Astrocyte (in vitro differentiated cells and primary cell): ENCODE measurements at places on chromosomes 16 and 17. TPM values are rescaled to one million over a fixed set of nuclear protein-coding genes. Genes with fewer than 3 reads are reported as not detected.

DNA sequence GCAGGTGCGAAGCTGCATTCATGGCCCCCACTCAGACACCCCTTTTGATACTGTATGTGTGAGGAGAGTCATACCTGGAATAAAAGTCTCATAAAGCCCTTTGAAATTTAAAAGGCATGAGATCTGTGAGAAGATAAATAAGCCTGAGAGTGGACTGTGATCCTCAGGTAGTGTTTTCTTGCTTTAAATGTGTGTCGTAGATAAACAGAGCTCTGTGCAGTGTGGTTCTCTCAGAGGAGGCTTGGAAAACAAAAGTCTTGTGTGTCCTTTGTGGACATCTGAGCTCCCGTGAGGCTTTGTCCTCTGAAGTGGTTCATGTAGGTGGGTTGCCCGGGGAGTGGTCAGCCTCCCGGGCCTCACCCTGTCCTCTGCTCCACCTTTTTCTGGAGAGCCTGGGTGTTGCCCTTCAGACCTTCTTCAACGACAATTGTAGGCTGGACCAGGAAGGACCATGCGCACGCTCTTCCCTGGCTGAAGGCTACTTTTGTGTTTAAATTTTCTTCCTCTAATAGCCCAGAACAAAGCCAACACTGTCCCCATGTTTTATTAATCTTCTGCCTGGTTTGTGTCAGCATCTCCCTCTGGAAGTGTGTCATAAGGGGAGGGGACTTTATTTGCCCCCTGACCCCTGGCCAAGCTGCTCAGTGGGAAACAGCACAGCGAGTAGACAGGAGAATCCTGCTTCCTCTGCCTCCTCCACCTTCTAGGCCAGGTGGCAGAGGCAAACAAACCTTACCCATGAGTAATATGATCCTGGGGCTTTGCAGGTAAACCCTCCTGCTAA is 151.2 kb downstream of the MSI2 start:
- DNase-seq: no peak

DNA sequence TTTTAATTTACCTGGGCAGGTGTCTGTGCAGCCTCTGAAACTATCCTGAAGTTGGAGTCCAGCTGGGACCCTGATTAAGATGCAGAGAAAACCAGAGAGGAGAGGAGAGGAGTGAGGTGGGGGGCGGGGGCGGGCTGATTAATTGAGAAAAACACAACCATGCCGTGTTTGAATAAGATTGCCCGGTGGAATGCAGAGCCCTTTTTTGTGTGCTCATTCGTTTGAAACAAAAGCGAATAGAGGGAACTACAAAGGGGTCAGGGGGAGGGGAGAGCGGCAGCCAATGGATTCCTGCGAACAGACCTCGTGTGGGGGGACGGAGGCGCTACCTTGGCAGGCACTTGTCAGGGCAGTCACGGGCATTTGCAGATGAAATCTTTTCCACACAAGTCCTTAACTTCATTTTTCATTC is 355.8 kb downstream of the SOX9 start:
- no peak for DNase-seq

DNA sequence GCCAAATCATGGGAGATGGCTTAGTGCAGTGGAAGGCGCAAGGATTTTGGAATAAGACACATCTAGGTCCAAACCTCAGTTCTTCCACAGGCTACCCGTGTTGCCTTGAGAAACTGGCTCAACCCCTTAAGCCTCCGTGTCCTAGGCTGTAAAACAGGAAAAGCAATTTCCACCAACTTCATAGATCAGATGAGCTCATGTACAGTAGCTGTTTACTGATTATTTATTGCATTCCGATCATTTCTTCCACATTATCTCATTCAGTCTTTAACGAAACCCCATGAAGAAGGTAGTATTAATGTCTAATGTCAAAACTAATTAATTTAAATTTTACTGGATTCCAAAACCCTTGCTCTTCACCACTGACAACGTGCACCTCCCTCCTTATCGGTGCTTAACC is 231.6 kb downstream of the GRIN2A start:
- DNase-seq: peak; percentile 3

SECTM1 gene
- 0.27 TPM in 1 of 2 replicates, not detected in the other for total RNA-seq

- peak; percentile 8 for DNase-seq
These were observed 3.7 kb downstream of the VEZF1 start for GRCh38 chr17:57984261-57984890.

TP53TG3D gene
- not detected in 2 replicates for total RNA-seq

DNA sequence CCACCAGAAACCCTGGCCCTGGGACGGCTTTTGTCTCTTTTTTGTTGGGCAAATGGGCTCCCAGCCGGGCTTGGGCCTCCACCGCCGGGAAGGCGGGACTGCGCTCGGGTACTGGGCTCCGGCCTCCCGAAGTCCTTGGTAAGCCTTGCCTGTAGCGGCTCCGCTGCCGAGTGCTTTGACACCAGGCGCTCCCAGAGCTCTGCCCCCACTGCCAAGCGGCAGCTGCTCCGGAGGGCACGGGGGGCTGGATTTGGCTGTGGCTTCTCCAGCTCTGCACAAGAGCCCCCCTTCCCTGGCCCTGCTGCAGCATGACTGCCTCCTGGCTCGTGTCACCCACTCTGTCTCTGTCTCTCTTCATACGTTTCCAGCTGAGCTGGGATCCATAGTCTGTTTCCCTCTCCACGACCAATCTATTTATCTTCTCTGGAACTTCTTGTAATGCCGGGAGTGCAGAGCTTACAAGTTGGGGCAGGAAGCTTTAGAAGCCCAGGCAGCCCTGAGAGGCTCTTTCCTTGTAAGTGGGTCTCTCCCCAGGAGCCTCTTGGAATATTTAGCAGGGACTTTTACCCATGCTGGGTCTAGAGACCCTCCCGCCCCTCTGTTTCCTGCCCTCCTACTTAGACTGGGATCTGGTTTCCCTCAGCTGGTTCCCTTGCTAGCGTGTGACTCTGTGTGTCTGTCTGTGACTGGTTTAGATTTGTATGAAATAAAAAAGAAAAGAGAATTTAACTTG is 246.9 kb upstream of the GSE1 start:
- no peak for DNase-seq

- no peak for DNase-seq
These were observed 477 bp upstream of the ARHGAP27 start for GRCh38 chr17:45433159-45433535.

DNA sequence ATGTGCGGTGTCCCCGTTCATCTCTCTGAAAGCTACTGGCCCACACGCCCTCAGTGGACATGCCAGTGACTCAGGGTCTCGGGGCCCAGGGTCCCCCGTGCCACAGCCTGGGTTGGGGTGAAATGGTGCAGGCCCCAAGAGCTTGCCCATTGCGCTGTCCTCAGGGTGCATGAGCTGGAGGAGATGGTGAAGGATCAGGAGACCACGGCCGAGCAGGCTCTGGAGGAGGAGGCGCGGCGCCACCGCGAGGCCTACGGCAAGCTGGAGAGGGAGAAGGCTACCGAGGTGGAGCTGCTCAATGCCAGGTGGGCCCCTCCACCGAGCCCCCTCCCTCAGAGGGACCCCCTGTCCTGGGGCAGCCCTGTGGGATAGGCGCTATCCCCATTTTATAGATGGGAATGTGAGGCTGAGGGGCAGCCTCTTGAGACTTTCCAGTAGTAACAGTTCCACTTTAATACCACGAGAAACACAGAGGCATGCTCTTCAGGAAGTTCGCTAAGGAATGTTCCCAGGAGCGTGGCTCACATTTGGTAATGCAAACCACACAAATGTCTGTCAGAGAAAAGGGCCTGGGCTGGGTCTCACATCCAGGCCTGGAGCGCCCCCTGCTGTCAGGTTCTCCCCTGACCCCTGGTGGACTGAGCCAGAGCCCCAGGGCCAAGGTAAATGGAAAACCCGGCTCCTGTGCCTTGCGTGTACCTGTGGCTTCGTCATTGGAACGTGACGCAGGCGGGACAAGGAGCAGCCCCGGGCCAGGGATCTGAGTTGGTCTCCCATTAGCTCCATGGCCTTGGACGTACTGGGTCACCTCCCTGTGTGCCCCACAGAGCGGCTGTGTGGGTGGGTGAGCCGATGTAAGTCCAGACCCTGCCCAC is 133.7 kb downstream of the RAB11FIP4 start:
- peak; percentile 87 for DNase-seq

AIPL1 gene
- total RNA-seq: not detected in 2 replicates

DNA sequence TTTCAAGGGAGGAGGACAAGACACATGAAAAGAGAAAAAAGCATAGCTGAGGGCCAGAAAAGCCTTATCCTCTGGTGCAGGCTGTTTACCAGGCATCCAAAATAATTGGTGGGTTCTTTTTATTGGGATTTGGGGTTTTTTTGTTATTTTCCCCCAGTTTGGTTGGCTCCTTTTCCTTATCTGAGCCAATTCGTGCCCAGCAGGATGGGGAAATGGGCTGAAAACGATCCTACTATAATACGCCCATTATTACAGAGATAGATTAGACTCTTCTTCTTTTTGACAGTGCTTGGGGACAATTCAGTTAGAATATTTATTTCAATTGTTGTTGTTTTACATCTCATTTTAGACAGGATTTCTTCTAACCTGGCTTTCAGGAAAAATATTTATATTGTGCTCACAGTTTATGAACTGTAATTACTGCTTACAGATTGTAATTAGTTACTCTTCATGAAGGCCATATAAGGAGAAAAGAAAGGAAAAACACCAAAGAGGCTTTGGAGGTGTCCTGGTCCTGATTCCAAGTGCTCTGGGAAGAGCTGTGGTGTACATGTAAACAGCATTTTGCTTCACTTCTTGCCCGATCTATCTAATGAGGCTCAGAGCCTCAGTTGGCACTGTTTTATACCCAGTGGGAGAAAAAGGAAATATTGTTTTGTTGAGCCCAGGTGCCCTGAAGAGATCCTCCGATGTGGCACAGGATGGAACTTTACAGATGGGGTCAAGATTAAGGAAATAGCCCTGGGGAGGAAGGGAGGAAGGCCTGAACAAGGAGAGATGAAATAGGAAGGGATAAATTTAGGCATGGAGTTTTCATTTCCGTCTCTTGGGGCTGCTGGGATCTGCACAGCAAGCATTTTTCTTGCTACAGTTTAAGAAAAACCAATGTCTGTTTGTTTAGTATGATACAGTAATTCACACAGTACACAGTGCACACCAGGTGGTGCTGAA is 611 bp upstream of the ANKRD40 start:
- no peak for DNase-seq

KRT17 gene
- total RNA-seq: 21.4 and 28.3 TPM in 2 replicates

GRCh38 chr17:57408071-57408811 is 151.9 kb downstream of the MSI2 start:
- no peak for DNase-seq

DNA sequence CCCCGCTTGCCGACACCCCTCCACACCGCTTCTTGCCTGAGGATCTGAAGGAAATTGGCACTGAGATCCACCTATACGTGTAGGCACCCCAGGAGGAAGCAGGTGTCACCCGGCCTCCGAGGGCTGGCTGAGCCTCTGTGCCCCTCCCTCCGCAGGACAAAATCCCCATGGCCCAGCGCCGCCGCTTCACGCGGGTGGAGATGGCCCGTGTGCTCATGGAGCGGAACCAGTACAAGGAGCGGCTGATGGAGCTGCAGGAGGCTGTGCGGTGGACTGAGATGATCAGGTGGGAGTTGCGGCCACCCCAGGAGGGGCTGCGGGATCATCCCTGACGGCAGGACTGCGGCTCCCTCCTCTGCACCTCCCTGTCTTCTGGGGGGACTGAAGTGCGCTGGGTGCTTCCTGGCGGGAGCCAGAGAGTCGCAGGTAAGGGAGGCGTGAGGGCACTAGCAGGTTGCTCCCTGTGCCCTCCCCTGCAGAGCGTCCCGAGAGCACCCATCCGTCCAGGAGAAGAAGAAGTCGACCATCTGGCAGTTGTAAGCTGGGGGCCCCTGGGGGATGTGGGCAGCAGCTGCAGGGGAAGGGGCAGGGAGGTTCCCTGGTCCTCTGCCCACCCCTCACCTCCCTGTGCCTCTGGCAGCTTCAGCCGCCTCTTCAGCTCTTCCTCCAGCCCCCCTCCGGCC is 9.0 kb downstream of the NME3 start:
- DNase-seq: no peak

KRT9 gene
- 0.09 TPM in 1 of 2 replicates, not detected in the other for total RNA-seq

- no peak for DNase-seq
These were observed 58.9 kb downstream of the BAIAP2 start for GRCh38 chr17:81093619-81094508.

DNA sequence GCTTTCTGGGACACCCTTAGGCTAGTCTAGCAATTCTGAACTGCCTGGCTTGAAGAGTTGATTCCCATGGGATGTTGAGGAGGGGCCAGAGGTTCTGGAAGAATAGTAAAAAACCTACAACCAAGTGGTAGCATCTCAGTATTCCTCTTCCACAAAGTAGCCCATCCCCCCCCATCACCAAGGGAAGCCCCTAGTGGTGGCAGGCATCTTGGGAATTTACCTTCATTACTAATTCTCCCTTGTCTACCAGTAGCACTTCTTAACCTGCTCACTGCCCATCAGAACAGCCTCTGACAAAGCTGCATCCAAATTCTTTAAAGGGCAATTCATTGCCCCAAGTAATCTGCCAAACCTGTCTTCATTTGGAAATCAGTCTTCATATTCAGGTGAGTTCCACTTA is 12.8 kb upstream of the RAB11FIP4 start:
- DNase-seq: no peak

- DNase-seq: peak; percentile 68
These were observed 35.3 kb downstream of the SOCS3 start for GRCh38 chr17:78324391-78325075.

DNA sequence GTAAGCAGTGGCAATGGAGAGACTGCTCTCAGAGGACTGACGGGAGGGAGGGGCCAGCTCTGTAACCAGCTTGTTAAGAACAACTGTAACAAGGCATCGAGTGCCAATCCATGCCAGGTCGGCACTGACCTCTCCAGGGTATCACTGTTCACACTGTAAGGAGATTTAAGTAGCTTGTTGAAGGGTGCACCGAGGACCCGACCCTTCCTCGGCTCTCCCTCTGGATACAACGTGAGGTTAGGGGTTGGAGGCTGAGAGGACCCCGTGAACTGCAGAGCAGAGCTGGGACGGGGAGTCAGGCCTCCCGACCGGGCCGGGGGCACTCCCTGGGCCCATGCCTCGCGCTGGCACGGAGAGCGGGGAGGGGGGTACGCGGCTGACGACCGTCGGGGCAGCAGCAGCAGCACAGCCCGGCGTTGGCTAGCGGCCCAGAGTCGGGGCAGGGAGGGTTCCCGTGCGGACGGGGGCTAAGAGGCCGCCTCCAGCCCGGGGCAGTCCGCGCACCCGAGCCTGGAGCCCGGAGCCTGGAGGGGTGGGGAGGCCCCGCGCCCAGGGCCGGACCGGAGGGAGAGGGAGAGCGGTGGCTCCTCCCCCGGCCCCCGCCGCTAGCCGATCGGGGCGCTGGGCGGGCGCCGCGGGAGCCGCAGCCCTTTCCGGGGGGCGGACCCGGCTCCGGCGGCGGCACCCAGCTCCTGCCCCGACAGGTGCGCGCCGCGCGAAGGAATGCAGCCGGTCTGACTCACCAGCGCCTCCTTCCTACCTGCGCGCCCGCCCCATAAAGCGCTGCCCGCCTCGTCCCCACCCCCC is at the start of gene ITGB4:
TSS of gene ITGB4 (plus strand) at position 804 of the 807 bp plus-strand sequence. CDS start 3,245 bp downstream, outside the sequence.
- no peak for DNase-seq

- DNase-seq: no peak
These were observed 21.1 kb downstream of the RAB40B start for GRCh38 chr17:82677353-82677925.

DNA sequence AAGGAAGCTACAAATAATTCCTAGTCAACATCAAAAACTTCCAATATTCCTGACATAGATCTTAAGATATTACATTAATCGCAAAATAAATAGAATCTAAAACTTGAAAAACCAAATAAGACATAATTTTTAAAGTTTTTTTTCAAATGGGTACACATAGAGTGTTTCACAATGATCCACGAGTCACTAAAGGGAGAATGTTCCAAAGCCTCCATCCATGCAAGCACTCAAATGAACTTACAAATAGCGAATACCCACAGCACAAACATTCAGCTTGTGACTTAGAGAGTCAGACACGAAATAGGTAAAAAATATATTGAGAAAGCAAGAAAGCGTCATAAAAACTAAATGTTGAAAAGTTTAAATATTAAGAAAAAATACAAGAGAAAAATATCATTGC is 65.7 kb downstream of the CEP112 start:
- DNase-seq: no peak

GPR139 gene
- not detected in 2 replicates for total RNA-seq

GRCh38 chr17:17749025-17749772 is 67.9 kb downstream of the RAI1 start:
- no peak for DNase-seq
